AG08395 (cell line): ENCODE measurements at places on chromosomes 1 and 21.
A peak's percentile ranks its signal among the peaks of the same experiment; 100 is the strongest.

- no peak for DNase-seq
Observed at GRCh38 chr1:241171991-241172390, 185.0 kb downstream of the RGS7 start.

DNA sequence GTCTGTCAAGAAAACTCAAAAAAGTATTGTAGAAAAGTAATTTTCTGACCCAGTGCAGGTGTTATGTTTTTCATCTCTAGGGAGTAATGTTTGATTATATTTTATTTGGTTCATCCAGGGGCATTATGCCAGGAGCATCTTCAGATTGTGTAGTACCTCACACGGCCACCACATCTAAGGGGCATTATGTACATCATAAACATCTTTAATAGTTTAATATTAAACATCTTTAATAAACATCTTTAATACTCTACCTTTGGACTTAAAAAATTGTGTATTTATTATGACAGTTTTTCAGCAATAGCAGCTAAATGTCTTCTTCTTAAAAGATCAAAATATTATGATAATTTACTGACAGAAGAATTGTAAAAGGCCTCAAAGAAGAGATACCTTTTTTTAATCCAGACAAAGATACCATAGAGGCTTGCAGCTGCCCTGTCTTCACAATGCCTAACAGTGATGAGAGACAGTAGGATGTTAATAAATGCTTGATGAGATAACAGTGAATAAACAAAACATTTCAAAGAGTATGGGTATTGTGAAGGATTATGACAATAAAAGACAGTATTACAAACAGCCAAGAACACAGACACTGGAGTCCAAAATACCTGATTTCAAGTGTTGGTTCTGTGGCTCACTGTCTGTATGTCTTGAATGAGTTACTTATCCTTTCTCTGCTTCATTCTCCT is 240.9 kb upstream of the ADGRL2 start:
- DNase-seq: no peak

DNA sequence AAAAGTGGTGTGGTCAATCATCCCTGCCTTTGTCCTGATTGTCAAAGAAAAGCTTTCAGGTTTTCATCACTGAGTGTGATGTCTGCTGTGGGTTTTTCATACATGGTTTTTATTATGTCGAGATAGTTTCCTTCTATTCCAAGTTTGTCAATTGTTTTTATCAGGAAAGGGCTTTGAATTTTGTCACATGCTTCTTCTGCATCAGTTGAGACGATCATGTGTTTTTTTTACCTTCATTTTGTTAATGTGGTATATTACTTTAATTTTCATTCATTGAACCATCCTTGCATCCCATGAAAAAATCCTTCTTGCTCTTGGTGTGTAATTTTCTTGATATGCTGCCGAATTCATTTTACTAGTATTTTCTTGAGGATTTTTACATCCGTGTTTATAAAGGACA is 15.5 kb downstream of the PRKCZ start:
- DNase-seq: no peak

- DNase-seq: no peak
Observed at GRCh38 chr1:223410036-223410435, 16.8 kb downstream of the CCDC185 start.

- peak; percentile 92 for DNase-seq
Observed at GRCh38 chr21:25370311-25370744, 237.0 kb downstream of the MRPL39 start.

DNA sequence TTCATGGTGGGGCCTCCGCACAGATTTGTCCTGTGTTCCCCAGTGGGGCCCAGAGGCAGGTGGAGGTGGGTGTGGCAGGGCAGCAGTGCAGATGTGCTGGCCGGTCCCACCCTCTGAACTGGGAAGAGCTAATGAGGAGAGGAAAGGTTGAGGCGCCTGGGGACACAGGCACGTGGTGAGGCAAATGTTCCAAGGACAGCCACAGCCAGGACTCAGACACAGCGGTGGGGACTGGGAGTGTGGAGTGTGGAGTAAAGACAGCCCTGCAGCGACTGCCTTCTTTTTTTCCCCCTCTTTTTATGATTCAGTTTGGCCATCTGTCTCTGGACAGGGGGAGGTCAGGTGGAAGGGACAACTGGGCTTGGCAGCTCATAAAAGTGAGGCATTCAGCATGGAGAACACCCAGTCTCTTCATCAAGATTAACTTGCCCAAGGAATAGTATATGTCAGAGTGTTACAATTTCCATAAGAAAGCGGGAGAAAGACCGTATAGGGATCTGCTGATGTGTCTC is 104.2 kb upstream of the GCLM start:
- DNase-seq: no peak

DNA sequence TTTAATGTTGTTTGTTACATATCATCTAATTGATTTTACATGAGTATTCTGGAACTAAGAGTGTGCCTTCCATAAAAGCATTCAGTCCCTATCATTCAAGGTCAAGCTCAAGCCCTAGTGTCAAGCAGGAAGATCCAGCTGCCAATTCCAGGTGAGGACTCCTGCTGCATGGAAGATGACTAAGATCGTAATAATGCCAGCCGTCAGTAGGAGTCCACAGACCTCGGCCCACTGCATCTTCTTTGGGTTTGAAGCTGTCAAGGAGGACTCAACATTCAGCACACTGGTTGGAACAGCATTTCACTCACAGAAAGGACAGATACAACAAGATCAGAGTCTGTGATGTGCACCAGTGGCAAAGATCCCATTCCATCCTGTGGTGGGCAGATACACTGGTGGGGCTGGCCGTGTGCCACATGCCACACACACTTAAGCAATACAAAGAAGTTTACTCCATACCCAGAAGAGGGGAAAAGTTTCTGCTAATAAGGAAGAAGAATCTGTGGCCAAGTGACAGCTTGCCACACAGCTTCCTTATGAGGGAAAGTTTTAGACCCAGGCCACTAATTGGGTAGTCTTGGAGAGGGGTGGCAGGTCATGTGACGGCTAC is 160.4 kb downstream of the PIK3R3 start:
- no peak for DNase-seq

GRCh38 chr1:198254948-198255347 is 98.2 kb downstream of the NEK7 start:
- no peak for DNase-seq

DNA sequence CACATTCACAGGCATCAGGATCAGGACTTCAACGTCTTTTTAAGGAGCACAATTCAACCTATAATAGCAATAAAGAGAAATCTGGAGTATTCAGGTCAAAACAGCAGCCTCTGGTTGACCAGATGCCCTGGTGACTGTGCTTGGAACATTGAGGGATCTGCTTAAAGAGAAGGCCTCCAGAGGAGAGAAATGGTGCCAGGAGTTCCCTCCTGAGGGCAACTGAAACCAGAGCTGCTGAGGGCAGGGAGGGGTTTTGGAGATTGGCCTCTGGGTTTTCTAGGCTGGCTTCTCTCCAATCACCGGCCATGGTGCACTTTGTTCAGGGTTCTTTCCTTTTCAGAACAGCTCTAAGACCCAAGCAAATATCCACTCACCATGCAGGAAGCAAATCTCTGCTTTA is 190.7 kb upstream of the KIAA0040 start:
- DNase-seq: no peak

GRCh38 chr21:15472108-15473040 is 257.4 kb upstream of the USP25 start:
- DNase-seq: no peak
